NCI-H2081 (cell line): ENCODE measurements at places on chromosomes 6 and 20.

GRCh38 chr6:170271771-170272314, 19.0 kb downstream of the DLL1 start:
- DNase-seq: no peak

- DNase-seq: peak; percentile 9
These were observed 431.1 kb downstream of the NKAIN2 start for GRCh38 chr6:124234801-124235200.

- DNase-seq: no peak
These were observed 40.7 kb downstream of the SLC22A3 start for GRCh38 chr6:160388922-160389321.

DNA sequence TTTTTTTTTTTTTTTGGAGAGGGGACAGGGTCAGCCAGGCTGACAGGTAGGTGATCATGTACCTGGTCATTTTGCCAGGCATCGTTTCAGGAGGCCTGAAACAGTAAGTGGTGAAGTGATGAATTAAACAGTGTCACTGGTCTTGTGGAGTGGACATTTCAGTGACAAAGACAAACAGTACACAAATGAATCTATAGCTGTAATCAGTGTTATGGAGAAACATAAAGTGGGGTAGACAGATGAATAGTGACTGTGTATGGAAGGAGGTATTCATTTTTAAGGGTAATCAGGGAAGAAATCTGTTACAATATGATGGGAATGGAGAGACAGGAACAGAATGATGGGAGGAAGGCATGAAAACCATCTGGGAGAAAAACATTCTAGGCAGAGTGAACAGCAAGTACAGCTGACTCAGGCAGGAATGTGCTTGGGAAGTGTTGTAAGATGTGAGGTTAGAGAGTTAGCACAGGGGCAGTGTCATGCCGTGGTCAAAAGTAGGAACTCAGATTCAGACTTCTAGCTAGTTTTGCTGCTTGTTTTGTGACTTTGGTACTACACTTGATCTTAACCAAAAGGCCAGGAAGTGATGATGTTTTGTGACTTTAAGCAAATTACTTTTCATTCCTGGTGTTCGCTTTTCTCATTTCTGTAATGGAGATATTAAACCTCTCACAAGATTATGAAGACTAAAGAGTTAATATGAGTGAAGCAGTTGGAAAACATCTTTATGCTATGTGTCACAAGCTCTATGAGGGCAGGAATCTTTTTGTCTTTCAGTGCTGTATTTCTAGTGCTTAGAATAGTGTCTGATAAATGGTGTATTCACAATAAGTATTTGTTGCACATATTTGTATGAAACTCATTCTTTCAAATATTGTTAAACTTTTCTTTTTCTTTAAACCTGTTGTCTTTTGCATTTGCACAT, 43.4 kb downstream of the QKI start:
- DNase-seq: no peak

GRCh38 chr6:100665041-100665380, 200.3 kb upstream of the SIM1 start:
- DNase-seq: no peak
